Anterior cingulate cortex (tissue), 58 donors: ENCODE measurements at places on chromosomes 4 and X.

GRCh38 chr4:176357359-176358082 lies 37.8 kb downstream of the SPCS3 start:
- no peak for DNase-seq

DNA sequence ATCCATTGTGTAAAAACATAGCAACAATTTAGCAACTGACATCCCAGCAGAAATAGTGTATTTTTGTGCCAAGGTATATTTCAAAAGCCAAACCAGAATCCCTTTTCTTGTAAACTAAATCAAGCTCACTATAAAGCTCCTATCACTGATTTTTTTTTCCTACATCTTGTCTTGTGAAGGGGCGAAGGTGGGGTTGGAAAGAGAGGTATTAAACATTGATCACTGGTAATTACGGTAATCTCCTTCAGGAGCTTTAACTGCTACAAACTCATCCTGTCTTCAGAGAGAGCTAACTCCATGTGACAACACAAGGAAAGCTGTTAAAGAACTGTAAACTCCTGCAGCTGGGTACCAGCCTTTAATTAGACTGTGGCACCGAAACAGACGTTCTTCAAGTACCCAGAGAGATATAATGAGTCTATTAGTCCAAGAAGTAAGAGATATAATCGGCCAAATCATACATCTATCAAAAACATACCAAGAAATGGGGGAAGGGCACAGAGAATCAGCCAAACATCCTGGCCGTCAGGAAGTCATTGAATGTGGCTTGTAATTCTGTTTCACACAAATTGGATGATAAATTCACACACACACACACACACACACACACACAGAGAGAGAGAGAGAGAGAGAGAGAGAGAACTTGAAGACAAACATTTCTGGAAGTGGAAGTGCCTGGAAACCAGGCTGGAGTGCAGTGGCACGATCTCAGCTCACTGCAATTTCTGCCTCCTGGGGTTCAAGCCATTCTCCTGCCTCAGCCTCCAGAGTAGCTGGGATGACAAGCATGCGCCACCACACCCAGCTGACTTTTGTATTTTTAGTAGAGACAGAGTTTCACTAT lies 111.9 kb upstream of the PPARGC1A start:
- DNase-seq: no peak

GRCh38 chrX:18410038-18410437 lies 15.4 kb upstream of the CDKL5 start:
- DNase-seq: no peak

DNA sequence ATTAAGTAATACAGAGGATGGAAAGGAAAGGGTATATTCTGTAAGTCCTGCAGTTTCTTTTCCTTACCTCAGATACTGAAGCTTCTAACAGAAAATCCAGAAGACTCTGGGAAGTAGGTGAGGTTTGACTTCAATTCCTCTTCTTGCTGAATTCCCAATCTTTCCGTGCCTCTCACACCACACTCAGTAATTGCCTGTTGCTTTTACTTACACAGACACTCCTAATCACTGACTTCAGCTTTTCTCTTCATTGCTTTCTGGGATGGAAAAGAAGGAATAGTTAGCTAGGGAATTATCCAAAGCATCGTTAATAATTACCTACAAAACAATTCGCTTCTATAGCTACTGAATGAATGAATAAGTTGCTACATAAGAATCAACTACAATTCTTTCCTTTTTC lies 163.6 kb downstream of the FBXO8 start:
- no peak for DNase-seq

- DNase-seq: no peak
Observed at GRCh38 chr4:144582105-144582850, 63.7 kb upstream of the HHIP start.

GRCh38 chr4:150316332-150317205 lies 238.3 kb downstream of the DCLK2 start:
- DNase-seq: no peak

GRCh38 chrX:21723084-21723483 lies 34.8 kb downstream of the SMPX start:
- no peak for DNase-seq

- DNase-seq: no peak
Observed at GRCh38 chr4:182862921-182863320, 54.3 kb downstream of the DCTD start.

DNA sequence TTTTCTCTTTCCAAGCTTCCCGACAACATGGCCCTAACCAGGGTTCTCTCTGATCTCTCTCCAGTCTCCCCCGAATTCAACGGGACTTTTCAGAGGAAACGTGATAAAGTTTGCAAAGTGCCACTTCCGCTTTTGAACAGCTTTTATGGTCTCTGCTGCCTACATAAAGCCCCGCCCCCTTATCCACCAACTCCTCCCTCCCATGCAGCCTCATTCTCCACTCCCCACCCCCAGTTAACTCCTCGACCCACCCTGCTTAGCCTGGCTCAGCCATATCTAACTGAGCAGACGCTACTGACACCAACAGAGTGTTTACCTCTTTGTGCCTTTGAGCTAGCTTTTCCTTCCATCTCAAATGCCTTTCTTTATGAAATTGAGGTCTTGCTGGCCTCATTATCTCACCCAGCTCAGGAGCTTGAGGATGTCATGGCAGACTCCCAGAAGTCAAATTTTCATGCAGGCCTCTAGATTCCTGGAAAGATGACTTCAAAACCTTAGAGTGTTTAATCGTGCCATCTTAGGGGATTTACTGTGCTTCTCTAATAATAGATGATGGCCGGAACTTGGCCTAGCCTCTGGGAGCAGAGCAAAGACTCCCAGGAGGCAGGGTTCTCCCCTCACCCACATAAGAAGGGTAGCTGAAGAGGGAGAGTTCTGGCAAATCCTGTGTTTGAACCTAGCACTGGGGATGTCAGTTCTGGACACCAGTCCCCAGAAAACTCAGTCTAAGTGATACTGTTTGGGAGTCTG lies 606.0 kb downstream of the BCOR start:
- DNase-seq: no peak

GRCh38 chrX:44975666-44976263 lies 102.8 kb downstream of the KDM6A start:
- no peak for DNase-seq

- DNase-seq: no peak
Observed at GRCh38 chr4:1233641-1234308, 15.2 kb downstream of the CTBP1 start.

DNA sequence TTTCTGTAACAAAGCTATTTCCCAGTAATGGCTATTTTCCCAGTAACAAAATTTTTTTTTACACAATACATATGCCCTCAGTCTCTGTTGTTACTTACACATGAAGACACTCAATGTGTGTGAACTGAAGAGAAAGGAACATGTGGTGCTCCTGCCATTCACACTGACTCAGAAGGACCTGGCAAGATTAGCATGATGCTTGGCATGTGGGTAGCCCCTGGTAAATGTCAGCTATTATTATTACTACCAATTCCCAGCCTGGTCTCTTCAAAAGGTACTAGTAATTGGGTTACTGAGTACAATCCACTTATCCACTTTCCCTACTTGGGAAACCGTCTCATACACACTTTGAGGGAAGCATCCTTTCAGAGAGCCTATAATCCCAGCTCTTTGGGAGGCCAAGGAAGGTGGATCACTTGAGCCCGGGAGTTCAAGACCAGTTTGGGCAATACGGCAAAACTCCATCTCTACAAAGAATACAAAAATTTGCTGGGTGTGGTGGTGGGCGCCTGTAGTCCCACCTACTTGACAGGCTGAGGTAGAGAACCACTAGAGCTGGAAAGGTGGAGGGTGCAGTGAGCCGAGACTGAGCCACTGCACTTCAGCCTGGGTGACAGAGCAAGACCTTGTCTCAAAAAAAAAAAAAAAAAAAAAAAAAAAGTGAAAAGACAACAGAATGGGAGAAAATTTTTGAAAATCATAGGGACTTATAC lies 14.6 kb downstream of the RBBP7 start:
- DNase-seq: no peak

DNA sequence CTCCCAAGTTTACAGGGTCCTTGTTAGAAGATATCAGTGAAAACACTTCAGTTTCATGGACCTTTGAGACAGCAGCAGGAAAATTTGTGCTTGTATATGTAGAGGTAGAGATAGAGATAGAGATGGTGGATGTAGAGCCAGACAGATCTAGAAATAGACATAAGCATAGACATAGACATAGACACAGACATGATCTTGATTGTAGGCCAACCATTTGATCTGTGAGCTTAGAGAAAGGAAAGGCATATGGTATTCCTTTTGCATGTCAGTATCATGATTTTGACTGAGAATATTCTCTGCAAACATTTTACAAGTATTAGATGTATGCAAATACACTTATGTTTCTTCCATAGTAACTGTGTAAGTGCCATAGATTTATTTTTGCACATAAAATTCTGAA lies 65.0 kb downstream of the PRKG2 start:
- no peak for DNase-seq

DNA sequence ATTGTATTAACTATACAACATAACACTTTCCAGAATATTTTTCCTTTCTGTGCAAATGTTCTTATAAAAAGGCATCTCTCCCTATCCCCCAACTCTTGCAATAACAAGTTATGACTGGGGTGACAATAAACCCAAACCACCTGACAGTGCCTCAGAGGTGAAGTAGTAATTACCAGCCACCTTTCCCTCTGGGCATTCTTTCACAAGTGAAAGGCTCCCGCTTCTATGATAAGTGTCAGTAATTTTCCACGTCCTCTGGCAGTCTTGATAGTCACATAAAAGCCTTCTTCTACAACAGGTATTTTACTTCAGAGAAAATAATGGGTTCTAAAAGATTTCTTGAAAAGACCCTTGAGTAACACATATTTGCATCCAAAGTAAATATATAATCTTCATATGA lies 82.7 kb downstream of the MANBA start:
- no peak for DNase-seq
